KG1 (cell line): ENCODE measurements at places on chromosomes 7 and 10.

- no peak for DNase-seq
Measured at GRCh38 chr7:144063710-144064109, 5.9 kb upstream of the OR2A25 start.

DNA sequence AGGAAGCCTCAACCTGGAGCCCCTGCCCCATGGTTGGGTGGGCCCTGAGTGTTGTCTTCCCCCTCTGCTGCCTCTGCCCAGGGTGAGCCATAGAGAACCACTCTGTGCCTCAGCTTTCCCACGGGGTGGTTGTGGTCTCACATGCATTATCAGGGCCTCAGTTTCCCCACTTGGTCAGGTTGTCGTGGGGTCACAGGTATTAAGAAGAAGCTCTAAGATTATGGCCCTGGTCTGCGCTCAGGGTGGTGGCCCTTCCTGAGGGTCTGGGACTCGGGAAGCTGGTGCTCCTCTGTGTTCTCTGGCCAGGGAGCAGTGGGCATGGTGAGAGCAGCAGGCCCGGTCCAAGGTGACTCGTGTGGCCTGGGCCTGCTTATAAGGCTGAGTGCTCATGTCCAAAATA is 17.8 kb downstream of the LRRC27 start:
- DNase-seq: no peak

DNA sequence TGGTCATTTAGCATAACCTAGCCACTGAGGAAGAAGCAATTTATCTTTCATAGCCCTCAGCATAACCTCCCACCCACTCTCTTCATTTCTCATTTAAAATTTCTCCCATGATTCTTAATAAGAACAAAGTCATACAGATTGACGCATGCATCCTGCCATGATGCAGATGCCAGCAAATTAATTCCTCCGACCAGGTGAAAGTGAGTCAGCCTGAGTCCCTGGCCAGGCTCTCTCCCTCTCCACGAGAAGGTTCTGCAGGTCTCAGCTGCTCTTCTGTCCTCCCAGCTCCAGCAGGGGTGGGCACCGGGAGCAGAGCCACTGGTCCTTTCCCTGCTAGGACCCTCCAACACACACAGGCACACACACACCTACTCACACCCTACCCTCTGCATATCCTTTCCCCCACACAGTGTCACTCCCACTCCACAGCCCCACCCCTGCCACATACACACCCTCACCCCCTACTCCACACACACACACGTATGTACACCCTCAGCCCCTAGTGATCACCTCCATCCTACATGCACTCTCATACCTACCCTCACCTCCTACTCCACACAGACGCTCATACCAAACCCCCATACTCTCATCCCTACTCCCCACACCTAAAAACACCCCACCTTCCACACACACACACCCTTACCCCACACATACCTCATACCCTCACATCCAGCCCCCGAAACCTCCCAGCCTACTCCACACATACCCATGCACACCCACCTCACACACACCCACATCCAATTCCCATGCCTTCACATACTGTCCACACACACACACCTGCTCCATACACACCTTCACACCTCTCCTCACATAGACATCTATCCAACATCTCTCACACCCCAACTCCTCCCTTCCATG is 78.0 kb downstream of the FAM13C start:
- DNase-seq: no peak

GRCh38 chr7:118245267-118246040 is 20.9 kb downstream of the ANKRD7 start:
- DNase-seq: no peak

- no peak for DNase-seq
Measured at GRCh38 chr10:69375307-69376151, 41.2 kb downstream of the TACR2 start.

GRCh38 chr7:18780266-18780665 is 284.7 kb downstream of the HDAC9 start:
- DNase-seq: no peak

GRCh38 chr7:149768931-149769330 is 4.5 kb downstream of the ZNF467 start:
- no peak for DNase-seq

GRCh38 chr10:46543466-46544377 is 12.7 kb downstream of the GPRIN2 start:
- DNase-seq: no peak
